Fibroblast of lung (primary cell): ENCODE measurements at places on chromosomes 7 and 10. TPM values are rescaled to one million over a fixed set of nuclear protein-coding genes. Genes with fewer than 3 reads are reported as not detected.

Gene BET1
- 28.0 and 40.3 TPM in 2 replicates for total RNA-seq

Gene ZDHHC16
- total RNA-seq = 33.4 and 39.3 TPM in 2 replicates

Gene SYCE1
- total RNA-seq = 0.17 and 0.26 TPM in 2 replicates

Gene CYP3A4
- 0.17 TPM in 1 of 2 replicates, not detected in the other for total RNA-seq

Gene NME8
- total RNA-seq = not detected in 2 replicates

Gene EPHB6
- 4.3 and 6.7 TPM in 2 replicates for total RNA-seq

Gene STRIP2
- 4.9 and 10.9 TPM in 2 replicates for total RNA-seq

Gene LIPF
- not detected in 2 replicates for total RNA-seq

DNA sequence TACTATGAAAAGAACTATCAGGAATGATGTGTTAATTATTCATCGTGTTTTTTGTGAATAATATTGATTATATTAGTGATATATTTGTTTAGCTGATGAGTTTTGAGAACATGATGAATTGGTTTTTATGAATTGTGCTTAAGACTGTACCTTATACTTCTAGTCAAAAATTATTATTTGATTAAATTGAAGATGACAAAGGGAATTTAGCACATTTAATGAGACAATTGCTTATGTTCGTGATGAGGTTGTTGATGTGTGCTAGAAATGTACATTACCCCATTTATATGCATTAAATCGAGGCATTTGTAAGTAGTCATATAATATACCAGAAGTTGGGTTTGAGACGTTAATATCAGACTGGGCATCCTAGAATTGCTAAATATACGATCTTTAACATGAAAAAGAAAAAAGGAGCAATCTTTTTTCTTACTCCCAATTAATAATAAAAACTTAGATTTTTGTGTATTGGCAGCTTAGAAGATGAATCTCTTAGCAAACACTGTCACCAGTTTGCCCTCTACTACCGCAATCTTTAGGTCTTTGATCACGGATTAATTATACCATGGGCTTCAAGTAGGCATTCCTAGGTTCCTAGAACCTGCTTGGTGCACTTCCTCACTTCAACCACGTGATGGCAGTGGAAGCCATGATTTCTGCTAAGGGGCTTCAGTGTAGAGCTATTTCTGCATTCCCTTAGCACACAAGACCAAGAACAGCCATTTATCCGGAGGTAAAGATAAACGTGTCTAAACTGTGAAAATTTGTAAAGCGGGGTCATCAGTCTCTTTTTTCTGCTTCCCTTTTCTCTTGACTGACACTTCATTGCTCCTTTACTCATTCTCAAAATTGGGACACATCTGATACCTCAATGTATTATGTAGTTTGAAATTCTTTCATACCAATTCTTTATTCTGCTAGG lies 1.6 kb downstream of the KLHDC10 start:
- no peaks in the 10 kb centered on the region for H3K27me3 ChIP-seq
- H3K27ac ChIP-seq = no peak overlapping the region
- H3K4me1 ChIP-seq = no peaks in the 10 kb centered on the region
- peak overlapping the region; percentile 99 for H3K4me3 ChIP-seq
- DNase-seq = peak; percentile 91
- H3K36me3 ChIP-seq = no peaks in the 10 kb centered on the region

GRCh38 chr7:80833289-80834268 lies 85.3 kb downstream of the SEMA3C start:
- H3K4me1 ChIP-seq = peaks cover 8% of the 10 kb centered on the region
- H3K4me3 ChIP-seq = no peak overlapping the region
- H3K36me3 ChIP-seq = no peaks in the 10 kb centered on the region
- DNase-seq = peak; percentile 48
- H3K27ac ChIP-seq = peak overlapping the region; percentile 5
- H3K27me3 ChIP-seq = no peaks in the 10 kb centered on the region

DNA sequence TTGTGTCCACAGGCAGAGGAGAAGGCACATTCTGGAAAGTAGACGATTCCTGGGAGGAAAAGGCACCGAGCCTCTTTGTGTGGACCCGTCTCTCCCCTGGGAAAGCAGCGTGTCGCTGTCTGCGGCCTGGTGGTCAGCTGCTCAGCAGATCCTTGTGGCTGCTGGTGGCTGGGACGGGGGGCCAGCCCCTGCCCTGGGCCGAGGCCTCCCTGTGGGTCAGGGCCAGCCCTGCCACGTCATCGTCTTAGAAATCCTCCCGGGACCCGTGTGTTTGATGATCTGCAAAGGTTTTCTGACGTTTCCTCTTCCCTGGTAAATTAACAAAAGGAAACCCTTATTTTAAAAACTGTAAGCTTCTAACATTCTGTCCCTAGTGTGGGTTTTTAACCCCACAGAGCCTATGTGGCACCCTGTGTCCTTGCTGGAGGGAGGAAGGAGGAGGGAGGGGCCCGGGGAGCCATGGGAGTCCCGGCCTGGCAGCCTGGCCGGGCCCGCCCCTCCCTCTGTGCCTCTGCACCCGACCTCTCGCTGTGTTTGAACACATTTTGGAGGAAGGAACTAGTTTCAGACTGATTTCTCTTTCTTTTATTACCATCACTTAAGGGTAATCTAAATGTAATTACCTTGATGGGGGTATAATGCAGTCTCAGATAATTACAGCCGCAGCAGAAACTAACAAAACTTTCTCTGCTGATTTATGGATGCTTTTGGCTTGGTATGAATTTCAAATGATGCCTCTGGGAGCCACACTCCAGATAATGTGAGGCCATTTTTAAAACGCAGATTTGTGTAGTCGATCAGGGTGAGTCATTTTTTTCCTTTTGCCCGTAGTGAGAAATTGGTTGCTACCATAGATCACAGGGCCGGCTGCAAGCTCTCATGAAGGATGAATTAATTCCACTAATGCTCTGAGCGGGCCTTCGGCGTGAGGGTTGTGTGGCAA lies 85.5 kb downstream of the NKX6-2 start:
- no peak overlapping the region for H3K4me3 ChIP-seq
- peaks cover 7% of the 10 kb centered on the region for H3K4me1 ChIP-seq
- no peaks in the 10 kb centered on the region for H3K27me3 ChIP-seq

DNA sequence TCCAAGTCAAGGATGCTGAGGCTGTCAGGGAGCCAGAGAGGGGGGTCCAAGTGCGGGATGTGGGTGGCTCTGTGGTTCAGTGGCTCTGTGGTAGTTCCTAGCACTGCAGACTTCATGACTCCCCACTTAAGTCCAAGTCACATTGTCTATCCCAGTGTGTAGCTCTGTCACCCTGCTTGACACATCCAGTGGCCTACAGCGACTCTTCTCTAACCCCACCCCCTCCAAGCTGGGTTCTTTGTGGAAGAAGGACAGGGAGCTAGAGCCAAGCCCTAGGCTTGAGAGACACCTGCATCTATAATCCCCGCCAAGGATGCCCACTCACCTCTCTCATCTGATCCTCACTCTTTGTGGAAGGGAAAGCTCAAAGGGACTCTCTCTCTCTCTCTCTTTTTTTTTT lies 57.6 kb downstream of the ADCYAP1R1 start:
- H3K4me3 ChIP-seq = no peak overlapping the region
- no peaks in the 10 kb centered on the region for H3K4me1 ChIP-seq
- H3K36me3 ChIP-seq = no peaks in the 10 kb centered on the region
- H3K27ac ChIP-seq = no peak overlapping the region

DNA sequence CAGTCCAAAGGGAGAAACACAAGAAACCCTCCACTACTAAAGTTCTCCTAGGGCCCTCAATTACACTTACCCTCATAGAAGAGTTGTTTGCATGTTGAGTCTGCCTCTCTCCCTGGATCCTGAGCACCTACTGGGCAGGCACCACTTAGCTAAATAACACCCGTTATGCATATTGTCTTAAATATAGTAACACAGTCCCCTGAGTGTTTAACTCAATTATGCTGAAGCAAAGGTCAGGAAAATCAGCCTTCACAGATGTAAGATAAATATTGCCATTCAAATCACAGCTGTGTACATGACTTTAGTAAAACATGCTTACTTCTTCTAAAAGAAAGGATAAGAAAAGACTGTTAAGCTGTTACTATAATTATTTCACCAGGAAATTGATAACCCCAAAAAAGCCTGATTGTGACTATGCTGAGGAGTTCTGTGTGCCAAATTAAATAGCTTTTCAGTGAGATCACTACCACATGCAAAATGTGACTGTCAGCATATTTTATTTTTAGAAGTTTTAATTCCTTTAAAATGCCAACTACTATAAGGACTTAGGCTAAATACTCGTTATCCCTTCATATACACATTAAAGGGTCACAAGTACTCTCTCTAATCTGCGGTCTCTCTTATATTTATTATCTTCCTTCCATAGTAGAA lies 733.9 kb upstream of the PHF14 start:
- H3K27ac ChIP-seq = no peak overlapping the region
- H3K36me3 ChIP-seq = no peaks in the 10 kb centered on the region
- peak; percentile 20 for DNase-seq
- H3K4me3 ChIP-seq = no peak overlapping the region
- H3K27me3 ChIP-seq = no peaks in the 10 kb centered on the region

DNA sequence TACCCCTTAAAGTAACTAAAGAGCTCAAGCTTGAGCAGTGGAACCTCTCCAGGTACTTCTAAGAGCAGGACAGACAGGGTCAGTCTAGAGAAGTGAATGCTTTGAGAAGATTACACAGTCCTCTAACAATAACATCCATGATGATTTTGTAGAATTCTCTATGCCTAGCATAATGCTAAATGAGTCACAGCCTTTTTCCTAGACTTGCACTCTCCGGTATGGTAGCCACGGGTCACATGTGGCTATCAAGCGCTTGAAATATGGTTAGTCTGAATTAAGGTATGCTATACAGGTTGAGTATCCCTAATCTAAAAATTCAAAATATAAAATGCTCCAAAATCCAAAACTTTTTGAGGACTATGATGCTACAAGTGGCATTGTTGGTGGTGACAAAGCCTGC lies 166.6 kb upstream of the MKLN1 start:
- no peaks in the 10 kb centered on the region for H3K36me3 ChIP-seq
- DNase-seq = no peak
- no peak overlapping the region for H3K4me3 ChIP-seq
- H3K27ac ChIP-seq = no peak overlapping the region
- peaks cover 4% of the 10 kb centered on the region for H3K4me1 ChIP-seq

DNA sequence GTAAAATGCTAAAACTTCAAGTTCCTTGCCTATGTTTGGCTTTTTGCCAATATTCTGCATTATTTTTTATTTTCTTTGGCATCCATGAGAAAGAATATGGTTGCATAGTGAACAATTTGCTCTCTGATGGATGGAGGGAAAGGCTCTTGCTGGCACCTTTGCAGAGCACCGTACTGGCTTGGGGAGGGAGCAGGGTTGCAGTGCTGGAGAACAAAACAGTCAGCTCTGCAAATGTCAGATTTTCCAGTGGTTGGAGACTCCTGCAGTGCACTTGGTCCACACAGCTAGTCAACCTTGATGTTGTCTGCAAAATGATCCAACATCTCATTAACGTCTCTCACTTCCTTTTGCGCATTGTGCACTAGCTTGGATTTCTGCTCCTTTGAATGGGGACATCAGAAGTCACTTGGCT lies 100.8 kb downstream of the ANLN start:
- H3K4me3 ChIP-seq = no peak overlapping the region
- DNase-seq = peak; percentile 21
- H3K36me3 ChIP-seq = no peaks in the 10 kb centered on the region
- peaks cover 4% of the 10 kb centered on the region for H3K27me3 ChIP-seq
- H3K4me1 ChIP-seq = no peaks in the 10 kb centered on the region

GRCh38 chr7:155337946-155338631 lies 40.4 kb downstream of the INSIG1 start:
- H3K4me3 ChIP-seq = no peak overlapping the region
- no peak for DNase-seq
- H3K36me3 ChIP-seq = no peaks in the 10 kb centered on the region
- H3K27me3 ChIP-seq = peaks cover 6% of the 10 kb centered on the region
- H3K4me1 ChIP-seq = no peaks in the 10 kb centered on the region

DNA sequence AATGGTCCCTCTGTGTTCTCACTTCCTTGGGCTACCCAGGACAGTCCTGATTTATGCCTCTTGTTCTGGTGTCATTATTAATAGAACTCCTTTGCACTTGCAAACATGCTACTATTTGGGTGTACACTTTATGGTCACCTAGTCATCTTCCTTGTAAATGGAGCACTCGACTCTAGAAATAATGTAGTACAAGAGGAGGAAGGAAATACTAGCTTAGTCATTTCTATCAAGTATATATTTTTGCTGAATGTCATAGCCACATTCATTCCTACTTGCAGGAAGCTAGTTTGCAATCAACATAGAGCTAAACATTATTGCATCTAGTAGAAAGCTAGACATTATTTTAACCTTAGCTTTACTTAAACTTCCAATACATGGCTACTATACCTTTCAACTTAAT lies 335.3 kb downstream of the MAGI2 start:
- no peak overlapping the region for H3K27ac ChIP-seq
- no peak for DNase-seq
- H3K4me1 ChIP-seq = no peaks in the 10 kb centered on the region
- no peak overlapping the region for H3K4me3 ChIP-seq
- H3K27me3 ChIP-seq = no peaks in the 10 kb centered on the region

- H3K27ac ChIP-seq = peak overlapping the region; percentile 87
- peak overlapping the region; percentile 7 for H3K4me3 ChIP-seq
Measured at GRCh38 chr10:21336476-21337170, 188.9 kb downstream of the SKIDA1 start.

DNA sequence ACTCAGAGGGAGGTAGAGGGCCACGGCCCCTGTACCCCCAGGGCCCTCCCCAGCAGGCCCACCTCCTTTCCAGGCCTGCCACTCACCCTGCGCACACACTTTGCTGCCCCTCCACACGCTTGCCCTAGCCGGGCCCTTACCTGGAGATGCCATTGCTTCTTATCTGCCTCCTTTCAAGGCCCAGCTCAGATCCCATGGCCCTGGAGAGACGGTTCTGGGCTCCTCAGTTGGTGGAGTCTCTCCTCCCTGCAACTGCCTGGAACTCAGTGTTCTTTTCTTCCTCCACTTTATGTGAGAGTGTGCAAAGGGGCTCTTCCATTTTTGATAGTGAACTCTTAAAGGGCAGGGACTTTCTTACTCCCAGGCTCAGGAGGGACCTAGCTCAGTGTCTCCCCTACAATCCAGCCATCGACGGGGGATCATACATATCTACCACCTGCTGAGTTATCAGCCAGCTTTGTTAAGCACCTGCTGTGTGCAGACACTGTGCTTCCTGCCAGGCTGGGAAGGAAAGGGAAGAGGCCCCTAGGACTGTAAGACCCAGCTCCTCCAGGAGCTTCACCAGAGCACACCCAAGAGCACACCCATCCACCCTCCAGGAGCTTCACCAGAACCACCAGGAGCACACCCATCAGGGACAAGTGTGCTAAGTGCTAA lies 89.3 kb upstream of the MACROH2A2 start:
- no peak overlapping the region for H3K27ac ChIP-seq
- H3K27me3 ChIP-seq = no peaks in the 10 kb centered on the region
- H3K4me1 ChIP-seq = peaks cover 6% of the 10 kb centered on the region
- no peaks in the 10 kb centered on the region for H3K36me3 ChIP-seq
- no peak for DNase-seq

- no peak overlapping the region for H3K27ac ChIP-seq
- H3K36me3 ChIP-seq = no peaks in the 10 kb centered on the region
- peak; percentile 77 for DNase-seq
- no peaks in the 10 kb centered on the region for H3K27me3 ChIP-seq
- peaks cover 7% of the 10 kb centered on the region for H3K4me1 ChIP-seq
Measured at GRCh38 chr7:90383422-90383821, 19.8 kb upstream of the CLDN12 start.

- no peak overlapping the region for H3K4me3 ChIP-seq
- H3K27me3 ChIP-seq = no peaks in the 10 kb centered on the region
- H3K4me1 ChIP-seq = no peaks in the 10 kb centered on the region
- H3K27ac ChIP-seq = no peak overlapping the region
Measured at GRCh38 chr7:4054158-4054557, 627.9 kb upstream of the FOXK1 start.
